ENCODE measurements at places on chromosomes 12 and 14.

- no peak for DNase-seq
Measured at GRCh38 chr14:86333493-86333892, 803.5 kb downstream of the FLRT2 start.

- DNase-seq: no peak
Measured at GRCh38 chr12:7959278-7959677, 23.3 kb upstream of the SLC2A3 start.

GRCh38 chr14:93648440-93649168, 139.7 kb downstream of the PRIMA1 start:
- DNase-seq: peak; percentile 51

DNA sequence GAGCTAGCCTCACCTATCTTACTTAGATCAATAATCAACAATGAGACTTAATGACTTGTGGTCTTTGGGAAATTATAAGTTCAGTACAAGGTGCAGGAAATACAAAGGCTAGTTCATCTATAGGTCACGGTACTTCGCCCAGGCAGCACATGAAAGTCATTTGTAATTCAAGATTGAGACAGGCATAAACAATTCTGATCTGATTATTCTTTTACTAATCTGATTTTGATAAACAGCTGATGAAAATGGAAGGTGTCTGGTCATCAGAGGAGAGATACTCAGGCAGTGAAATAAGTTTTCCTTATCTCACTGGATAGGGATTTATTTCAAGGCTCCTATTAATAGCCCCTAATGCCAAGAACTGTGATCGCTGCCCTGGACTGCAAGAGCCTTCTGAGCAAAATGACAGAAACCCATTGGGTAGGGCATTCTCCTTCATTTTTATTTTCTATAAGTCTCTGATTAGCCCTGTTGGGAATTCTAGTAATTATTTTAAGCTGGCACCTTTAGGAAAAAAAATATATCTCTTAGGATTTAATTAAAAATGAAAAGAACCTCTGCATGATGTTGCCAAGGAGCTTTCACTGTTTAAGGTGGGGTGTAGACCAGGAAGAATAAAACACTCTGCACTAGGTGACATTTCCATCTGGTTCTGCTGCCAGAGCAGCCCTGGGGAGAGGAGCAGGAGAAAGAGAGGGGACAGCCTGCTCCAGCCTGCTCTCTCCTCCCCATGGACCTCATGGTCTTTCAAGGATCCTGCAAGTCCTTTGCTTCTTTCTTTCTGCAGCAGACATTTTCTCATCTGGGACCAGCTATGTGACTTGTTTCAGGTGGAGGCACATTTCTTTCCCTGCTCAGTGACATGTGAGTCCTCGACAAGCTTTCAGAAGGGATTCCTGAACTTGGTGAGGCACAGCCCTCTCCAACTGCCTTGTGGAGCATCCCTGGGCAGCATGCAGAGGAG, 44.8 kb downstream of the SSPN start:
- DNase-seq: no peak

DNA sequence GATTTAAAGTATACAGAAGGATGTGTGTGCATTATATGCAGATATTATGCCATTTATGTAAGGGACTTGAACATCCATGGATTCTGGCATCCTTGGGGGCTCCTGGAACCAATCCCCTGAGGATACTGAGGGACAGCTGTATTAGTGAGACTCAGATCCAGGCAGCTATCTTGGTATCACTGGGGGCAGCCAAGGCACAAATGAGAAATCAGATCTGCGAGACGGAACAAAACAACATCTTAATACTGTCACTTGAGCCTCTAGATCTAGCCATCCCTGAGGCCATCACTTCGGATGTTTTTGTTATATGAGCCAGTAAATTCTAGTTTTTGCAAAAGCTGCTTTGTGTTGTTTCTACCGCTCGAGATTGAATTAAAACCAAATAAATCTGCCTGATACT, 175.1 kb upstream of the SFSWAP start:
- no peak for DNase-seq

GRCh38 chr14:77603654-77604255, 12.7 kb downstream of the SPTLC2 start:
- no peak for DNase-seq

GRCh38 chr12:112296183-112296582, 86.0 kb downstream of the HECTD4 start:
- DNase-seq: no peak

DNA sequence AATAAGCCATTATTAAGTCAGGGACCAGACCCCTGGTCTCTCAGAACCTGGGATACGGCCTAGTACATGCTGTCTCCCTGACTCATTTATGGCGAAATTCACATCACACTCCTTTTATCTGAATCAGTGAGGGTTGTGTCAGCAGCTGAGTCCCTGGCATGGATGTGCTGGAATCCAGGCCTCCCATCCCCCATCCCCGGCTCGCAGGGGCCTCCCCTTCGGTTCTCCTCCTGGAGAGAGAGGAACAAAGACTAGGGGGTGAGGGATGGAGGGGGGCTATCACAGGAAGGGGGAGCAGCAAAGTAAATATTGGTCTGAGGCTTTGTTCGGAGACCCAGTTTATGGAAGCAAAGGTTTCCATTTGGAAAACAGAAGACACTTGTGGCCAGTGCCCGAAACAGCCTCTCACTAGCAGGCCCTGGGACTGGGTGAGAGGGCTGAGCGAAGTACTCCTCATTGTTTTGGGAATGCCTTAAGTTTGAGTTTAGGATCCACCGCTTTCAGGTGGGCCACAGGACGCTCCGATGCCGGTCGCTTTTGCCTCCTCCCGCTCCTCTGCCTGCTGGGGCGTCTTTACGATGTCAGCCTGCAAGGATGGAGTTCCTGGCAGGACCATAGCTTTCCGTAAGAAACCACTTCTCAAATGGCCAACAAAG, 145.0 kb downstream of the PRKCH start:
- DNase-seq: peak; percentile 79

GRCh38 chr14:71230897-71231296, 323.6 kb downstream of the PCNX1 start:
- DNase-seq: peak; percentile 44

- DNase-seq: no peak
Measured at GRCh38 chr14:94774344-94775090, 4.6 kb upstream of the GSC start.

DNA sequence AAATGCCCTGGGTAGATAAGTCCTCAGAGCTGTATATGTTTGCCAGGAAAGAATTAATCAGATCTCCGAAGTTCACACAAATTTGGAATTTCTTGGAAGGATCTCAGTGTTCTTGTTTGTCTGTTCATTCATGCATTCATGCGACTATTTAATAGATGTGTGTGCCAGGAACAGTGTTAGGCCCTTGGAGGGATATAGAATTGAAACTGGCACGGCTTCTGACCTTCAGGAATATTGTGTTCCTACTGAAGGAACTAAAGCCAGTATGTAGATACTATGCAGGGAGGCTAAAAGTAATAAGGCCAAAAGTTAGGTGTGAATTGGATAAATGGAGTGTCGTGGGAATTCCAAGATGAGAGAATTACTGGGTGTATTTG, 166.0 kb upstream of the NOS1 start:
- DNase-seq: no peak

DNA sequence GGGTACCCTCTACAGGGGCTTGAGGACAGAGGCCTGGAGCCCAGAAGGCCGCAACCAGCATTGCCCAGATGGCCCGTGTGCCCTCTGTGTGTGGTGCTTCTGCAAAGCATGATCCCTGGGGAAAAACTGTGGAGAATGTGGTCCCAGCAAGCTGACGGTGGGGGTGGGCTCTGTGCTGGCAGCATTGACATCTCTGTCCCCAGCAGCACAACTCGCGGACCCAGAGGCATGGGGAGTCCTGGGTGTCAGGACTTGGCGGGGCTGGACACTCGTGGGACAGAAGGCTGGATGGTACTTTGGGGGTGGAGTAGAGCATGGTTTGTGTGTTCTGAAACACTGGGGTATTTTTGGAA, 4.3 kb downstream of the CLBA1 start:
- DNase-seq: no peak

DNA sequence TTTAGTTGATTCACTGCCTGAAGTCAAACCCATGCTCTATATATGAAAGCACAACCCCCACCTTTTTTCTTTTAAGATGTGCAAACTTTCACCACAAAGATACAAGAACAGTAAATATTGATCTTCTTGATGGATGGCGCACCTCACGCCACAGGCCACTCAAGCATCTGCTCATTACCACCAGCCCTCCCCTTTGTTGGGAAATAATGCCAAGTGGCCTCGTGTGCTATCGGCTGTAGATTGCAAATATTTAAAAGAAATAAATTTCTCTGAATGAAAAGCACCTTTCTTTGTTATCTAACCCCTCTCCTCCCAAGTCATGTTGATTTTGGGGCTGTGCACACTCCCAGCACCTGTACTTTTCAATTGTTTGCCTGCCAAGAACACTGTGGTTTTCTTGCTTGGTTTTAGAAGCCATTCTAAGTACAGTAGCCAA, 122.7 kb downstream of the C12orf42 start:
- DNase-seq: no peak

- DNase-seq: peak; percentile 88
Measured at GRCh38 chr12:51868821-51869495, 18.9 kb upstream of the ANKRD33 start.

GRCh38 chr12:110576504-110576903, 6.6 kb downstream of the PPTC7 start:
- no peak for DNase-seq

- no peak for DNase-seq
Measured at GRCh38 chr14:34619471-34619870, 10.5 kb downstream of the SNX6 start.

DNA sequence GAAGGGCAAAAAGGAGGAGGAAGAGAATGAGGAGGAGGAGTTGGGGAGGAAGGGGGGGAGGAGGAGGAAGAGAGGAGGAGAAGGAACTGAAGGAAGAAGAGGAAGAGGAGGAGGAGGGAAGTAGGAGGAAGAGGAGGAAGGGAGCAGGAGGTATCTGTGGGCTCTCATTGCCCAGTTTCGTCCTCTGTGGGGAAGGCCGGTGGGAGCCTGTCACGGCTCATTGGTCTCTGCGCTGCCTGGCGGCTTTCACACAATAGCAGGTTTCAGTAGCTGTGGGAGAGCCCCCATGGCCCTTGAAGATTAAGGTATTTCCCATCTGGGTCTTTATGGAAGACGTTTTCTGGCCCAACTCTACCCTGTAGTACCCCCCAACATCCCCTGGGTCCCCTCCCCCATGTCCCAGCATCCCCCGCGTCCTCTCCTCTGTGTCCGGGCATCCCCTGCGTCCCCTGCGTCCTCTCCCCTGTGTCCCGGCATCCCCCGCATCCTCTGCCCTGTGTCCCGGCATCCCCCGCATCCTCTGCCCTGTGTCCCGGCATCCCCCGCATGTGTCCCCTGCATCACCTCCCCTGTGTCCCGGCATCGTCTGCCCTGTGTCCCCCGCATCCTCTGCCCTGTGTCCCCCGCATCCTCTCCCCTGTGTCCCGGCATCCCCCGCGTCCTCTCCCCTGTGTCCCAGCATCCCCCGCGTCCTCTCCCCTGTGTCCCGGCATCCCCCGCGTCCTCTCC, 278.2 kb upstream of the SFSWAP start:
- DNase-seq: peak; percentile 52

DNA sequence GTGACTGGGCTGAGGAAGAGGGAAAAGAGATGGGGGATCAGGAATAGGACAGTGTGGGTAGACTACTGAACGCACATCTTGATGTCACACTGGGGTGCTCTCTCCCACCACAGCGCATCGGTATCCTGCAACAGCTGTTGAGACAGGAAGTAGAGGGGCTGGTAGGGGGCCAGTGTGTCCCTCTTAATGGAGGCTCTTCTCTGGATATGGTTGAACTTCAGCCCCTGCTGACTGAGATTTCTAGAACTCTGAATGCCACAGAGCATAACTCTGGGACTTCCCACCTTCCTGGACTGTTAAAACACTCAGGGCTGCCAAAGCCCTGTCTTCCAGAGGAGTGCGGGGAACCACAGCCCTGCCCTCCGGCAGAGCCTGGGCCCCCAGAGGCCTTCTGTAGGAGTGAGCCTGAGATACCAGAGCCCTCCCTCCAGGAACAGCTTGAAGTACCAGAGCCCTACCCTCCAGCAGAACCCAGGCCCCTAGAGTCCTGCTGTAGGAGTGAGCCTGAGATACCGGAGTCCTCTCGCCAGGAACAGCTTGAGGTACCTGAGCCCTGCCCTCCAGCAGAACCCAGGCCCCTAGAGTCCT, 6.9 kb downstream of the C1QL4 start:
- DNase-seq: peak; percentile 23

- DNase-seq: no peak
Measured at GRCh38 chr14:90388982-90389381, 7.8 kb upstream of the CALM1 start.

- peak; percentile 86 for DNase-seq
Measured at GRCh38 chr12:1634590-1635191, 5.7 kb downstream of the WNT5B start.

- DNase-seq: no peak
Measured at GRCh38 chr14:36619853-36620252, 37.4 kb upstream of the NKX2-8 start.

GRCh38 chr12:115208098-115208497, 524.1 kb upstream of the TBX3 start:
- DNase-seq: no peak

GRCh38 chr14:38882533-38882932, 220.5 kb downstream of the SEC23A start:
- no peak for DNase-seq

- DNase-seq: no peak
Measured at GRCh38 chr12:130955238-130955816, 1.6 kb downstream of the ADGRD1 start.

DNA sequence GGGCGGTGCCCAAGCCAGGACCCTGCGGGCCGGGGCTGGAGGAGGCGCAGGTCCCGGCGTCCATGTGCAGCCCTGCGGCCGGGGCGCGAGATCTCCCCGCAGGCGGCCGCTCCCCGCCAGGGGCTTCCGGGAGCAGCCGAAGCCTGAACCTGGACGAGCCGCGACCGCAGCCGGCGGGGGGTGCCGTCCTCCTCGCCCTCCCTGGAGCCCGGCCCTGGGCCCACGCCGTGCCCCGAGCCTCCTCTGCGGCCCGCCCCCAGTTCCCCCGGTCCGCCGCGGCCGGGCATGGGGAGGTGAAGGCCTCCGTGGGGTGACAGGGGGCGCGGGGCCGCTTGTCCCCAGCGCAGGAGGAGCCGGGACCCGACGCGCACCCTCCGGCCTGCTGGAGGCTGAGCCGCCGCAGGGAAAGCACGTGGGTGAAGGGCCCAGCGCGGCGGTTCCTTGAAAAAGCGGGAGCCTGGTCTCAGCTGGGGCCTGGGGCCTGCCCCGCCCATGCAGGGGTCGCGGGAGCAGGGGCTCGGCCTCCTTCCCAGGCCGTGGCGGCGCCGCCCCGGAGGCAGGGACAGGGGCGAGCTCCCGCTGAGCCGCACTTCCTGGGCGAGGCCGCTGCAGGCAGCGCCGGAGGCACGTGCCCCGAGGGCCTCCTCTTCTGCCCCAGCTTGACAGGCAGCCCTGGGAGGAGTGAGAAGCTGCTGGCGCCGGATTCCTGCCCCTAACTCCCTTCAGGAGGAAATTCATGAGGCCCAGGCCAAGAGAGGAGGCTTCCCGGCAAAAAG, 55.6 kb upstream of the PPP2R5C start:
- peak; percentile 64 for DNase-seq

- no peak for DNase-seq
Measured at GRCh38 chr14:71290960-71291466, 383.8 kb downstream of the PCNX1 start.

- DNase-seq: no peak
Measured at GRCh38 chr12:6830286-6830890, 2.2 kb downstream of the P3H3 start.
